Right hindlimb (tissue), 1 donor: ENCODE measurements at places on chromosomes 1 and 21.
A peak's percentile ranks its signal among the peaks of the same experiment; 100 is the strongest.

- no peak for DNase-seq
These were observed 36.7 kb upstream of the EDN2 start for GRCh38 chr1:41520951-41521752.

GRCh38 chr1:98157524-98158313 is 236.9 kb upstream of the DPYD start:
- DNase-seq, result no peak

GRCh38 chr1:155193275-155193990 is 14.3 kb downstream of the THBS3 start:
- DNase-seq, result peak; percentile 94

- no peak for DNase-seq
These were observed 62.5 kb downstream of the NDUFS5 start for GRCh38 chr1:39088658-39089057.

GRCh38 chr1:69766431-69767180 is 198.9 kb downstream of the LRRC7 start:
- DNase-seq, result no peak

DNA sequence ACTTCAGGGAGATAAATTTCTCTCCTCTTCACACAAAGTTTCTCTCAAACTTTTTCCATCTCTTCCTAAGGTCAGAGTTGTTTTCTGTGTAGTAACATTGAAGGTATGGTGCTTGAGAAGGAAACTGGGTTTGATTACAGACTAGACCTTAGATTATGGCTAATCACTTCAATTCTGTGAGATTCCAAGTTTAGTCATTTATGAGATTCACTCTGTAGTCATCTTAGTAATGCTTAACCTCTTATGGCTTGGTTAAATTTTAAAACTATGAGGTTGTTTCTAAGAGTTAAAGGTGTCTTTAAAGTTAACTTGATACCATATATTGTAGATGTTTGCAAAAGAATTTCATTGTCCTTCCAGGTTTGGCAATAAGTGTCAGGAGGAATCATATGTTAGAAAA is 1092.2 kb downstream of the KCNT2 start:
- no peak for DNase-seq

DNA sequence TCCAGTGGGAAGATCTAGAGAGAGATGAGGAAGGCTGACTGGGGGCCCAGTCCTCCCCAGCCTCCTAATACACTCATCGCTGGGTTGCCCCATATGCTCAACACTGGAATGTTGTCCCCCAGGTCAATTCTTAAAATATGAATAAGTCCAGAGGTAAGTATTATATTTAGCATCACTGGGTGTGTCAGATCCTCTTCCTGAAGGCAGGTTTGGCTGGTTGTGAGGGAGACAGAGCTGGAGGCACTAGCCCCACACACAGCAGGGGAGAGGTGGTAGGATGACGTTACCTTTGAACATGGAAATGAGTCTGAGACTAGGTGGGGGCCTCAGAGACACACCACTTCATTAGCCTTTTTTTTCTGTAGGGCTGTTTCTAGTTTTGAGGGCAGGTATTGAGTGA is 42.6 kb downstream of the SLC44A3 start:
- DNase-seq, result no peak

DNA sequence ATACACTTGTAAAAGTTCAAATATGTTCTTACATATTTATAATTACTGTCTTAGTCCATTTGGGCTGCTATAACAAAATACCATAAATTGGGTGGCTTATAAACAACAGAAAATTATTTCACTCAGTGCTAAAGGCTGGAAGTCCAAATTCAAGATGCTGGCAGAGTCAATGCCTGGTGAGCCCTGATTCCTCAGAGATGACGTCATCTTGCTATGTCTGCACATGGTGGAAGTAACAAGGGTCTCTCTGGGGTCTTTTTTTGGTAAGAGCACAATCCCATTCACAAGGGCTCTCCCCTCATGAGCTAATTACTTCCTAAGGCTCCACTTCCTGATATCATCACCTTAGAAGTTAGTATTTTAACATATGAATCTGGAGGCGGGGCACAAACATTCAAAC is 108.0 kb upstream of the DUSP10 start:
- no peak for DNase-seq

- DNase-seq, result no peak
These were observed 1.5 kb downstream of the C1orf116 start for GRCh38 chr1:207031016-207031415.

- DNase-seq, result peak; percentile 37
These were observed 550 bp downstream of the TRIM33 start for GRCh38 chr1:114510274-114511031.

- DNase-seq, result no peak
These were observed 34.8 kb upstream of the IKBKE start for GRCh38 chr1:206435445-206435844.

DNA sequence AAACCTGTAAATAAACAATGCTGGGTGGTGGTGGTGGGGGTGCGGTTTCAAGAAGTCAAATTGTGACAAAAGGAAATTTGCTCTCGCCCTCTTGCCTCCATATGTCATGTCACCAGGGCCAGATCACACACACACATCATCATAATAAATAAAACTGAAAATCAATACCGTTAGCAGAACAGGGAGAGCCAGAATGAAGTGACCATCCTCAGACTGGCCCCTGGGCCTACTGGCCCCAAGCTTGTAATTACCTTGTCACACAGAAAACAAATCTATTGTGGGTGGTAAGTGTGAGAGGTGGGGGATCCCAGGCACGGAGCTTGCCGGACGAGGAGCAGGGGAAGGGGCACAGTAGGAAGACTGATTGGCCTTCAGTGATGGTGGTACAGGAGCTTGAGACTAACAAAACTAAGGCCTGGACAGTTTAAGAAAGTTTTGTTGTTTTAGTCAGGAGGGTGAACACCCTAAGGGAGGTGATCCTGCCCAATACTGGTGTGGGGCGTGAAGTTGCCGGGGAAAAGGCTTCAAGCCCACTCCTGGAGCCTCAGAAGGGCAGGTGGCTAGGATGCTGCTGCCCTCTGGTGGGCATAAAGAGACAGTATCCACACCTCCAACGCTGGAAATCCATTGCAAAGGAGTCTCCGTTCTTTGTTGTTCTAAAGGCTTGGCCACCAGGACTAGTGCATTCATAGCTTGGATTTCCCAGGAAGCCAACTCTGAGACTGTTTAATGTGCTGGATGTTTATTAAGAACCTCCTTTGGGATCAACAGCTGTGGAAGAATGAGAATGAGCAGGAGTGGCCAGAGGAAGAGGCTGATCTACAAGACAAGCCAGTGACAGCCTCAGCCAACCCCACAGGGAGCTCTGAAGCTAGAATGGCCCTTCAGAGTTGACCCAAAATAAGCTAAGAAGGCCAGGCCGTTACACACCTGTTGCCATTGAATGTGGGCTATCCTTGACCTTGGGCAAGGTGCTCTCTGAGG is 8.1 kb upstream of the C1orf216 start:
- peak; percentile 59 for DNase-seq

GRCh38 chr1:155858800-155859233 is 550 bp upstream of the SYT11 start:
- DNase-seq, result no peak

- DNase-seq, result no peak
These were observed 106.3 kb downstream of the SETD4 start for GRCh38 chr21:35954066-35954465.

DNA sequence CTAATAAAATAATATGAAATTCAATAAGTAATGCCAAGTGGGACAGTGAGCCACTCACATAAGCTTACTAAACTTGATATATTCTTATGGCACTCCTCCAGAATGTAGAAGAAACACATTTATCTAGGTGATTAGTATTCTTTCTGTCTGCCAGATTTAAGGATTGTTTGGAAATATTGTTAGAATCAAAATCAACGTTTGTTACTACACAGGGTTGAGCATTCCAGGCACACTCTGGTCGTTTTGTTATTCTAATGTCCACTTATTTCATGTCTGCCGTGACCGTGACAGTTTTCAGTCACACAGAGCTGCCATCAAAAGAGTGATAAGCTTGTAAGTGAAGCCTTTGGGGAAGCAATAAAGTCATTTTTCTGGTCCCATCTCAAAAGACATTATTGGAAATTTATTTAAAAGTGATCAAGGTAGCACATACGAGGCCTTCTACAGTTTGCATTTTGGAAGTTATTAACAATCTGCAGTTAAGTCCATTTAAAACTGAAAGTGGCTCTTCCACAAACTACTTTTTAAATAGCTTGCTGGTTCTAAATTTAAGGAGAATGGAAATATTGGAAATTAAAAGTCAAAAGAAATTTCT is 38.0 kb downstream of the NFIA start:
- DNase-seq, result no peak

DNA sequence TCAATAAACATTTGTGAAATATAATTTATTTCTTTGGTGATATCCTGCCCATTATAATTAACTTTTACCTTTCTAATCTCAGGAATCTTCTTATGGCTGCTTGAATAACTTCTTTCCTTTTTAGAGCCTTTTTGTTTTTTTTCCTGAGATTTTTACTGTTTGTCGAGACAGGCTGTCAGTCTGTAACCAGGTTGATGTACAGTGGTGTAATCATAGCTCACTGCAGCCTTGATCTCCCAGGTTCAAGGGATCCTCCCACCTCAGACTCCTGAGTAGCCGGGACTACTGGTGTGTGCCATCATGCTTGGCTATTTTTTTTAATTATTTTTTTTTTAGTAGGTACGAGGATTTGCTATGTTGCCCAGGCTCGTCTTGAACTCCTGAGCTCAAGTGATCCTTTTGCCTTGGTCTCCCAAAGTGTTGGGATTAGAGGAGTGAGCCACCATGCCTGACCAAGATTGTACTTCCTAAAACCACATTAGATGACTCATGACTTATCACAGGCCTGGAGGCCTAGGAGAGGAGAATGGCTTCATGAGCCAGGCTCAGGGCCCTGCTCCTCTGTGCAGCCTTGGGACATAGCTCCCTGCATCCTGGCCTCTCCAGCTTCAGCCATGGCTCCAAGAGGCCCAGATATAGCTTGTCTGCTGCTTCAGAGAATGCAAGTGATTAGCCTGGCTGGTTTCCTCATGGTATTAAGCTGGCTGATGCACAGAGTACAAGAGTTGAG is 48.6 kb downstream of the CTH start:
- no peak for DNase-seq

GRCh38 chr1:169604781-169605560 is 18.7 kb upstream of the F5 start:
- DNase-seq, result no peak
